ENCODE measurements at places on chromosomes 13 and 19.

DNA sequence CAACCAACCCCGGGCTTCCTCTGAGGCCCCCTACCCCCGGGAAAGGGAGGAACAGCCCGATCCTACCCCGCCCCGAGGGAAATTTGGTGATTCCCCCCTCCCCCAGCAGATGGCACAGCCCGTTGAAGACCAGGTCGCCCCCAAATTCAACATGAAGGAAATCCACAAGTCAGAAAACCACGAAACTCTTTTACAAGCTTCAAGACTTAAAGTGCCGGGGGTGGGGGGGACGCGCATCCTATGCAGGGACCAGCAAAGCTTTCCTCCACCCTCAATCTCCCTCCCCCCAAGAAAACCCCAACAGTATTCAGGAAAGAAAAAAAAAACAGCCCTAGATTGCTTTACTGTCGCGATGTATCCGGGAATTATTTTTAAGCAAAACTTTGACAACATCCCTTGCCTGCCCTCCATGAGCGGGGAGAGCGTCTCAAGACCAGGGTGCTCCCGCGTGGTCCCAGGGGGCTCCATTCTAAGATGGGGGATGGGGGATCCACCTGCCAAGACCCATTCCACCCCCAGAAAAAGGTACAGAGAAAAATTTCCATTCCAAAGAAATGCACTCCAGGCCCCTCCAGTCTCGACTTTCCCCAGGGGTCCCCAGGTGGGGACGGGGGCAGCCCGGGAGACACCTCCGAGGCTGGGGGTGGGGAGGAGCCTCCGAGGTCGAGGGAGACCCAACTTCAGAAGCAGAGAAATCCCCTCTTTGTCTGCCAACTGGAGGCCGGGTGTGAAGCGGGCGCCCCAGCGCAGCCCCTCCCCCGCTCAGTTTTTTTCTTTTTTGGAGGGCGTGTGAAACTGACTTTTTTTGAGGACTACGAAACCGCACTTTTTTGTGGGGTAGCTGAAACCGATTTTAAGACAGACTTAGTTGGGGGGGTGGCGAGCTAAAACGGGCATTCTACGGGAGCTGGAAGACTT, 1.5 kb downstream of the TCF3 start:
- no peak for DNase-seq

- DNase-seq, result peak; percentile 10
These were observed 36.4 kb upstream of the IGFL1 start for GRCh38 chr19:46192992-46193650.

DNA sequence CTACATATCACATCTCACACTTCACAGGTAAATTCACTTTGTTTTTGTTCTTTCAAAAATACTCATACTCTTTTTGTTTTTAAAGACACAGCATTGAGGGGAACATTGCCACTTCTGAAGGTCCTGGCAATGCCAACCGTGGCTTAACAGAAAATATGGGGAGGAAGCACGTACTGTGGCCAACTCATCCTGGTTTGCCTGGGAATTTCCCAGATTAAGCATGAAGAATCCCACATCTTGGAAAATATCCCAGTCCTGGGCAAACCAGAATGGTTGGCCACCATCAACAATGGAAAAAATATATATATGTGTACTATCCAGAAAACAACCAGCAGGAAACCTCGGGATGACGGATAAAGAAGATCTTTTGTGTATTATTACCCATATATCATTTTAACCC, 1032.2 kb upstream of the SLC10A2 start:
- DNase-seq, result no peak

DNA sequence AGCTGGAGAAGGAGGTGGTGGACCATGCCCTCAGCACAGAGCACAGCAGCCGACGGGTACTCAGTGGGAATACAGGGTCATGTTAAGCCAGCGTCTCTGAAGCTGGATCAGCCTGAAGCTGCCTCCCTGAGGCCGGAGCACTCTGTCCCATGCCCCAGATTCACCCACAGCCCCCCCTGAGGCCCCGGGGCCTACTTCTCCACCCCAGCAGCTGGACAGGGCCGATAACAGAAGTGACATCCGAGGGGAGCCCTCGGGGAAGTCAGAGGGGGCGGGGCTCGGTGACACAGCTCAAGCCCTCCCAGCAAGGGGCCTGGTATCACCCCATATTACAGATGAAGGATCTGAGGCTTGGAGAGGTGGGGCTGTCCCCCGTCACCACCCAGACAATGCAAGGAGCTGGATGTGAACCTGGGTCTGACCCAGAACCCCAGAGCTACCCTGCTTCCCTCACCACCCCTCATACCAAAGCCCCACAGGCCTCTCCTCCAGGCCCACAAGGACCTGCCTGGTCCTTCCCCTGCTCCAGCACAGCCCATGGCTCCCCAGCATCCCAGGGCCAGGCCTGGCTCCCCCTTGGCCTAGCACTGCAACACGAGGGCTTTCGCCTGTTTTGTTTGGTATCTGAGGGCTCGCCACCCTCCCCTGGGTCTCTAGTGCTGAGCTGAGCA, 5.7 kb downstream of the R3HDM4 start:
- DNase-seq, result no peak

DNA sequence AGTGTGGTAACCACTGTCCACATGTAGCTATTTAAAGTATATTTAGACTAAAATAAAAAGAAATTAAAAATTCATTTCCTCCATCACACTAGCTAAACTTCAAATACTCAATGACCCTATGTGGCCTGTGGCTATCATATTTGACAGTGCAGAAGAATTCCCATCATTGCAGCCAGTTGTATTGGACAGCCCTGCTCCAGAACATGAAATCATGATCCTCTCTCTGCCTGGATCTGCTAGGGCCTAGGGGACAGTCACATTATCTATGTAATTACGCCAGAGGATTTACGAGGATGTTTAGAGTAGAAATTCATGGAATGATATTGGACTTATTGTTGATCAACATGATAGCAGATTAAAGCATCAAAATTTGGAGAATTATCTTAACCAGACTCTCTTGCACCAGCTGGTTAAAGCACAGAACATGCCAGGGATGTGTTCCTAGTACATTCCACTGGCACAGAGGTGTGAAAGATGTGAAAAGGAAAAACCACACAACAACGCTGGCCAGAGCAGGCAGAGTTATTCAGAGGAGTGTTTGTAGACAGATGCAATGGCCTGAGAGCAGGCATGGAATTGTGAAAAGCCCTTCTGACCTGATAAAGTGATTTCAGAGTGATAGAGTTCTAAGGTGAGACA, 108.9 kb upstream of the STARD13 start:
- no peak for DNase-seq

- no peak for DNase-seq
These were observed 2.0 kb downstream of the RNF113B start for GRCh38 chr13:98175043-98175442.

DNA sequence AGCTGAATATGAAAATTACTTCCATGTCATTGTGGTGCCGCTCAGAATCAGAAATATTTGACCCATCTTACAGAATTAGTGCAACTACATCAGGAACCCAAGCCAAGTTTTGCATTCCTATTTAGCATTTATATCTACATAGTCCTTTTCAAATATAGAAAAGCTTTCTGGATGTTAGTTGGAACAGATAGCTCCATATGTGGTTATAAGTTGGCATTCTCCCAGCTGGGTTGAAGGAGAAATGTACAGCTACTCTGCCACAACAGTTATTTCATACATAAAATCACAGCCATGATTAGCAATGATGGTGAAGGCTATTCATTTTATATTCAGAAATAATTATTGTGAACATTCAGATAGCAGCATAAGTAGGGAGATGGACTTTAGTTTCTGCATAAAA, 28.2 kb downstream of the HPN start:
- DNase-seq, result peak; percentile 16

GRCh38 chr13:107119989-107120881, 552.3 kb upstream of the ARGLU1 start:
- no peak for DNase-seq

GRCh38 chr13:23833733-23834611, 55.2 kb downstream of the MIPEP start:
- DNase-seq, result no peak

- no peak for DNase-seq
These were observed 14.4 kb upstream of the SYCN start for GRCh38 chr19:39218230-39219007.

DNA sequence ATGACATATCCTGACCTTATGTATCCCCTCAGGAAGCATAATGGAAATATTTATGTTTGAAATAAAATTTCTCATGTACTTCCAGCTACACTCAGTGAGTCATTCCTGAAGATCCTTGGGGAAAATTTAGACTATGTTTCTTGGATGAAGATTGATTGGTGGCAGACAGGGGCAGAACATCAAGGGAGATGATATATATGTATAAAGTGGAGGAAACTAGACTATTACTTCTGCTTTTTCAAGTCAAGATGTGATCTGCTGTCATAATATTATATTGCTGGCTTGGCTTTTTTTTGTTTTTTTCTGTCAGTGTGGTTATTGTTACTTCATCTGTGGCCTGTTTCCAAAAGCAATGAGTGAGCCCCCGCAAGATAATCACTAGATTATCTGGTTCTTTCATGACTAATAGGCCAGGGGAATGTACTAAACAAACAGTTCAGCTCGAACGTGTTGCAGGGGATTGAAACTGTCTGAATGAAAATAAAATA, 87.2 kb upstream of the TNFSF11 start:
- peak; percentile 89 for DNase-seq

DNA sequence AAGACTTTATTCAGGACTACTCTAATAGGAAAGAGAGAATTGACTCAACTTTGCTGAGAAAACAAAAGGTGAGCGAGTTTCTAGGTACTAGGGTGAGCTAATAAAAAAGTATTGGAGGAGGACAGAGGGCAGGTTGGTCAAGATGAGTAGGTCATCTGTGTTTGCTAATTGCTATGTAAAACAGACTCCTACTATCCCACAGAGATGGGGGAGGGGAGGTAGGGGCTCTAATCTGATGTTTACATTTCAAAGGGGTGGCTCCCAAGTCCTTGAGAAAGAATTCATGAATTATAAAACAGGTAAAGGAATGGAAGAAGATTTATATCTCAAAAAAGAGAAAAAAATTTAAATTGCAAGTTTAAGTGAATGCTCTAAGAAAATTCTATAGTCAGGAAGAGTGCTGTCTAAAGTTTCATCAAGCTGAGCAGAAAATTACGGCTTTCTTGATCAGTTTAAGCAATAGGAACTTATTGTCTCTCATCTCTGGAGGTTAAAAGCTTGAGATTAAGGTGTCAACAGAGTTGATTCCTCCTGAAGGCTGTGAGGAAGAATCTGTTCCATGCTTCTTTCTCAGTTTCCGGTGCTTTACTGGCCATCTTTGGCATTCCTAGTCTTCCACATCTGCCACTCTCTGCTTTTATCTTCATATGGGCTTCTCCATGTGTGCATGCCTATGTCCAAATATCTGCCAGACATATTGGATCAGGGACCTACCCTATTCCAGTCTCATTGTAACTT, 790.3 kb downstream of the SLITRK5 start:
- DNase-seq, result no peak

DNA sequence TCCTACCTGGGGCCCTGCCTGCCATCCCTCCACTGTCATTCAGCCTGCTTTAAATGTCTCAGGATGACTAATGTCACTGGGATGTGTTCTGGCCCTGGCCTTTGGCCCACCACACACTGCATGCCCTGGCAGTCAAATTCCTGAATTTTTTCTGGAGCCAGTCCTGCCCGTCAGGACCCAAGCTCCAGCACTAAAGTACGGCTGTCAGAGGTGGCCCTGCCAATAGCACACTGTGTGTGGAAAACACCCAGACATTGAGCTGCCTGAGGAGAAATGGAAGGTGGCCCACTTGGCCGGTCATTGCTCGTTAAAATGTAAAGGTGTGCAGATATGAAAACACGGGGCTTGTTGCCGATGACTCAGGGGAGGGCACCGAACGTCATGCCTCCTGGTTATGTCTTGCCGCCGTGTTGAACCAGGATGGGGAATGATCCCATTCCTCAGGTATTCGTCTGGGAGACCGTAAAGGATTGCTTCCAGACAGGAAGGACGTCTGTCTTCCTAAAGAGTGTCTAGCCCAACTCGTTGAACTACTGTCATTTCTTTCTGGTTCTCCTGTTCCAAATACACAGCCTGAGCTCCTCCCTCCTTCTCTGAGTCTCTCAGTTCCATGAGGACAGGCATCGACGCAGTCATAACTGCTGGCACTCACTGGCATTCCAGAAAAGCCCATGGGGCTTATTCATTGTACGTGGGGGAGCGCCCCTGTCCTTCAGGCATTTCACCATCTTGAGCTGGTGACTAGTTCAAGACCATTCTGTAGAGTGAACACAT, 40.6 kb downstream of the COL4A2 start:
- no peak for DNase-seq

DNA sequence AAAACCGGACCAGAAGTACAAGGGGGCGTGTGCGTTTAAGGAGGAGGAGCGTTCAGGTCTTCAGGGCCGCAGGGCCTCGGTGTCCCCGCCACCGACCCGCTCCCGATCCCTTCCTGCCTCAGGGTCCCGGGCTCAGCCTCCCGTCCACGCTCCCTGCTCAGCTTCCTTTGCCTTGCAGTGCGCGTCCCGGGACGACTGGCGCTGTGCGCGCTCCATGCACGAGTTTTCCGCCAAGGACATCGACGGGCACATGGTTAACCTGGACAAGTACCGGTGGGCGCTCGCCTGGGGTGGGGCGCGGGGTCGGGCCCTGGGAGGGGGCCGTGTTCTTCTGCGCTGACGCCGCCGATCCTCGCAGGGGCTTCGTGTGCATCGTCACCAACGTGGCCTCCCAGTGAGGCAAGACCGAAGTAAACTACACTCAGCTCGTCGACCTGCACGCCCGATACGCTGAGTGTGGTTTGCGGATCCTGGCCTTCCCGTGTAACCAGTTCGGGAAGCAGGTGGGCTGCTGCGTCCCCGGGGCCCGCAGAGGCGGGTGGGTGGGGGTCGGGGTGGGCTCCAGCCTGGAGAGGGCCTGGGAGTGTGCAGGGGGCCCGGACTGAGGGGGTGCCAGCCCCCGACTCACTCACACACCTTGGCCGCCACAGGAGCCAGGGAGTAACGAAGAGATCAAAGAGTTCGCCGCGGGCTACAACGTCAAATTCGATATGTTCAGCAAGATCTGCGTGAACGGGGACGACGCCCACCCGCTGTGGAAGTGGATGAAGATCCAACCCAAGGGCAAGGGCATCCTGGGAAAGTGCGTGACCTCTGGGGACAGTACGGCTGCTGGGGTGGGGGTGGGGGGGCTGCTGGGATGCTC, 1.4 kb downstream of the GPX4 start:
- no peak for DNase-seq

DNA sequence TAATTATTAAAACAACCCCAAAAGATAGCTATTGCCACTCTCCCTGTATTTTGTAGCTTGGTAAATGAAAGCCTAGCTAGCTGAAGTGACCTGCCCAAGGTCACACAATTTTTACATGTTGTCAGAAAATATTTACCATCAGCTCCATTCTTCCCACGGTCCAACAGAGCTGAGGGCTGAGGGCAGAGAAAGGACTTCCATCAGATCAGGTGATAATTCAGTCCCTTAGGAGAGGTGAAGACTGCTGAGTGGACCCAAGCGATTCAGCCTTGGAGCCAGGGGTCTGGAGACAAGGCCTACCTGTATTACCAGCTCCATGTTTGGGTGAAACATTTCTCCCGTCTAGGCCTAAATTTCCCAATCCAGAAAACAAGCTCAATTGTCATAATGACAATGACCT, 149.5 kb upstream of the TSHZ3 start:
- DNase-seq, result no peak
